ENCODE measurements at places on chromosomes 11 and 22.

DNA sequence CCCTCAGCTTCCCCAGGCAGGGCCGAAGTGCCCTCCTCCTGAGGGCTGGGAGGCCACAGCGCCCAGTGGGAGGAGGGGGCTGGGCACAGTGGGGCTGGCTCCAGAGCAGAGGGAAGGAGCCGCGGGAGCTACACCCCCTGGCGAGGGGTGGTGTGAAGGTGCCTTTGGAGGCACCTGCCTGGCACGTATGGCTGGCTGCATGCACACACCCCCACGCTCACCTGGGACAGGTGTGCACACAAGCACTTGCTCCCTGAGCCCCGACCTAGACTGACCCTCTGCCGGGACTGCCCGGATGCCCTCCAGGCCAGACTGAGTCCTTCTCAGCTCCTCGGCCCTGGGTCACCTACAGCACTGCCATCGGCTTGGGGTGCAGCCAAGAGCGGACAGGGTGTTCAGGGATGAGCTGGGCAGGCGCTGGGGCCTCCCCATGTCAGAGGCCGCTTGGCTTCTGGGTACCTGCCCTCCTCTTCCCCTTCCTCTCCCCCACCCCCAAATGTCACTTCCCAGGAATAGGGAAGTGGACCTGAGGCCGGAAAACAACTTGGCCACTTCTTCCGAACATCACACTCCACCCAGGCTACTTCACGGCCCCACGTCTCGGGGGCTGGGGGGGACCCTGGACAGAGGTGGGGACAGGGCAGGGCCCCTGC lies 7.4 kb upstream of the PIM3 start:
- DNase-seq: no peak

DNA sequence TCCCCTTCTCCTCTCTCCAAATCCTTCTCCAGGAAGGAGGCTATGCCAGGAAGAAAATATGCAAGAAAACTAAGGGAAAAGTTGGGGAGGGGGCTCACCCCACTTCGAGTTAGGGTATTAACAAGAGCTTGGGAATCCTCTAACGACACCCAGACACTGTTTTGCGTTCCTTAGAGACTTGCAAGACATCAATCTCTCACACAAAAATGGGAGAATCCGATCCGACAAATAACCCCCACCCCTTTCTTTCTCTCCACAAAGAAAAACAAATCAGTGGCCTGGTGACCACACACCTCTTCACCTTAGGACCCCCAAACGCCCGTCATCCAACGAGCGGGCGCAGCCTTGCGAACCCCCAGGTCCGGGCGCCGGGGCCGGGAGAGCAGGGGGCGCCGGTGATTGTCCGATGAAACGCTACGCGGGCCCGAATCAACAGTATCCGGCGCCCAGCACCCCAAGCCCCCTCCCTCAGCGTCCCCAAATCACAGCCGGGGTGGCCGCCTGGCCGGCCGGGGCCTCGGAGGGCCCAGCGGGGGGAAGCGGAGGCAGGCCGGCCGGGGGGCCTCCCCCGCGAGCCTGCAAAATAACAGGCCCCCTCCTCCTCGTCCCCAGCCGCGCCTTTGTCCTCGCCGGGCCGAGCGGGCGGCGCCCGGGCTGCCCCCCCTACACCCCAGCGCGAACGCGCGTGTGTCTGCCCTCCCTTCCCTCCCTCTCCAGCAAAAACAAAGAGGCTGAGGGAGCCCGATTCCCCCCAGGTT lies 690 bp downstream of the CSNK1E start:
- DNase-seq: peak; percentile 61

DNA sequence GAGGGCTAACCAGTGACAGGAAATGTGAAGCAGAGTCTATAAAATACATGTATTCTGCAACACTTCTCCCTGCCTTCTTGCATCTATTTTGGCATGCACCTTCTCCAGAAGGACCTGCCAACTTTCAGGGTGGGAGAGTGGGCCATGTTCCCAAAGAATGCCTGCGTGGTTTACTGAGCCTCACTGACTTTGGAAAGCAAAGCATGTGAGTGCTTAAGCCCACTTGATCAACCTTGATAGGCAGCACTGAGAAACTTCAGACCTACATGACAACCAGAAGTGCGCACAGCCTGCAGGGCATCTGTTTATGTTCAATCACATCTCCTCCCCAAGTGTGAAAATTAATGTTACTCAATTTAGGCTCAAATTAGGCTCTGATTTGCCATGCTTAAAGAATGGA lies 69.2 kb downstream of the AMOTL1 start:
- no peak for DNase-seq

DNA sequence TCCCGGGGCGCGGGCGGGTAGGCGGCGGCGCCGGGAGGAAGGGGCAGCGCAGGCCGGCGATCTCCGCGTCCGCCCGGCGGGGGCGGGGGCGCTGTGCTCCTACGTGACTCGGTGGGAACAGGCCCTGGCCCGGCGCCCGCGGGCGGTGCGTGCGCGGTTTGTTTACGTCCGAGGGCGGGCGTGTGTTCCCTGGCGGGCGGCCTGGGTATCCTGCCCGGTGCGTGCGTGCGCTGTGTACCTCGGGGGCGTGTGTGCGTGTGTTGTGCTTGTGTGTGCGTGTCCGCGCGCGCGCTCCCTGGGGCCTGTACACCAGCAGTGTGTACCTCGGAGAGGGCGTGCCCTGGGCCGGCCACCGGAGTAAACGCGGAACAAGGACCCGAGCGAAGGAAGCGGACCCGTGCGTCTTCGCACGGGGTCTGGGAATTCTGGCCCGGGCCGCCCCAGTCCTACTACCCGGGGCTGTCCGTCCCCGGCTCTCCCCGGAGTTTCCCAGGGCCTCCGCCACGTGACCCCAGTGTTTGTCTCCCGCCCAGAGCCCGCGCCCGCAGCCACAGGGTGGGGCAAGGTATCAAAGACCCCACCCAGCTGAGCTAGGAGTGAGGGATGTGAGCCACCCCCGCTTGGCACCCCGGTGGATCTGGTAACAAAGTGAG lies 769 bp downstream of the MAFF start:
- peak; percentile 68 for DNase-seq

- DNase-seq: no peak
These were observed 94.9 kb downstream of the SCN3B start for GRCh38 chr11:123559523-123559955.

DNA sequence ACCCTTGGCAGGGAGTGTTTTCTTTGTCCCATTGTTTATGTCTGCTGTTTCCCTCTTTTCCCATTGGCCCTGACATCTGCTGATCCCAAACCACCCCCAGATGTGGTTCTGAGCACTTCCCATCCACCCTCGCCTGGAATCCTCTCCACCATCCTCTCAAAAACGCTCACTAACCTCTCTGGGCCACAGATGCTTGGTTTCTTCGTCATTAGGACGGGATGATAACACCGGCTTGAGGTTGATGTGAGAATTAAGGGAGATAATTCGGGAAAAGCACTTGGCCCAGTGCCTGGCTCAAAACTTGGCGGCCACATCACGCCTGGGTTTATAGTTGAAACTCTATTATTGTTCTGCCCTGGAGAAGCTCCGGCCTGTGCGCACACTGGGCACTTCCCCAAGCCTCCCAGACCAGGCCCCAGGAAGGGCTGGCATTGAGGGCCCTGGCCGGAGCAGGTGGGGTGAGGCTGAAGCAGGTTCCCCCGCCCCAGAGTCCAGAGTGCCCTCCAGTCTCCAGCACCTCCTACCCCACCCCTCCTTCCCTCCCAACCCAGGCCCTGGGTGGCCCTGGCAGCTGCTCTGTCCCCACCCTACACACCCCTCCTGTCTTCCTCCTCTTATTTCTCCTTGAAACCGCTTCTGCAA lies 63.7 kb downstream of the CYTH4 start:
- no peak for DNase-seq

DNA sequence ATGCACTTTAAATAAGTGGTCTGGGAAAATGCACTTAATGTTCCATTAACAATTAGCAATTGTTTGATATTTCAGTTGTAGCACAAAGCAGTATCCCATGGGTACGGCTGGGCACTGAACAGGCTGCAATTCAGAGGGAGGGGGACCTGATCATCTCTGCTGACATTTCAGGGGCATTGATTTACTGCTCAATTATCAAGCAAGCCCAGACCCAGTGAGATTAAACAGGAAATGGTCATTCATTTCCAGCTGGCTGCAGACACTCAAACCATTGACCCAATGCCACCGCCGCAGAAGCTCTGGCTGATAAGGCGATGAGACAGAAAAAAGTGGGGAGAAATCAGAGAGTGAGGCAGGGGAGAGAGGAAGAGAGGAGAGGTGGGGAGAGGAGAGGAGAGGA lies 1.2 kb downstream of the GPR83 start:
- no peak for DNase-seq

DNA sequence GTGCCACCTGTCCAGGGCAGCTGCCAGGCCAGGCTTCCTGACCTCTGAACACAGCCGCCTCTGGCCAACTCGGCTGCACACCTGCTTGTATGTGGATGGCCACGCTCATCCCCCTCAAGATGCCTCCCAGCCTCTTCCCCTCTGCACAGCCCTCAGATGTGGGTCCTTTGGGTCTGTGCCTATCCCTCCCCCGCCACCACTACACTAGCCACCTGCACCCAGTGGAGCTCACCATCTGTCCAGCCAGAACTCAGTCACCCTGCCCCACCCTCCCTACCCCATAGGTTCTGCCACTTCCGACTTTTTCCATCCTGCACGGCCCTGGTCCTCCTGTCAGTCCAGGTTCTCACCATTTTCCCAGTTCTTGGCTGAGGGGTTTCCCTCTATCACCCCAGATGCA lies 44.6 kb downstream of the PHF21B start:
- DNase-seq: no peak

DNA sequence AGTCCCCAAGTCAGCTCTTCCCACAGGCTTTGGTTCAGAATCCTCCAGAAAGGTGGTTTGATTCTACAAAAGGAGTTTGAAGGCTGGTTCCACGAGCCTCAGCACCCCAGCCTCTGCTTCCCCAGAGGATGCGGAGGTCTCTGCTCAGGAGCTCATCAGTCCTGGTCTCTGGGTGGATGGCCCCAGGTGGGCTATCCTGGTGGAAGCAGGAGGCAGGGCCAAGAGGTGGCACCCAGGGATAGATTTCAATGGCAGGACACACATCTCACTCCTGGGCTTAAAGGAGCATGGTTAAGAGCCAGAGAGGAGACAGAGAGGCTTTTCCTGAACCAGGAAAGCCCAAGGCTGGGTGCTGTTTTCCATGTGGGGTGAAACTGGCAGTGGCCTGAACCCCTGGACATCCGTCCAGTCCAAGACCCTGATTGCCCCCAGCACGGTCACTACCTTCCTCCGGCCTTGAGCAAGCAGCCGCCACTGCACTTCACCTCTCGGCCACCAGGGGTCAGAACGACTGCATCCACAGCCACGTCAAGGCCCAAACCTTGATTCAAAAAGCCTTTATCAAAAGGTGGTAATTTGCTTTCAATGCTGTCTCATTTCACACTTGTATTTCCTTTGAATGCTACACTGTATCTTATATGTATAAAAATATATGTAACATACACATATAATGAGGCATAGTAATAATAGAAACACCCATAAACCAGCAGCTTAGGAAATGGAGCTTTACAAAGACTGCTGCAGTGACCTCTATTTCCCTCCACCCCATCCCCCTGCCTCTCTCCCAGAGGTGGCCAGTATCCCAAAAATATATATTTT lies 19.3 kb upstream of the FXYD2 start:
- DNase-seq: peak; percentile 90

- DNase-seq: no peak
These were observed 1.5 kb downstream of the LSP1 start for GRCh38 chr11:1854132-1854948.

DNA sequence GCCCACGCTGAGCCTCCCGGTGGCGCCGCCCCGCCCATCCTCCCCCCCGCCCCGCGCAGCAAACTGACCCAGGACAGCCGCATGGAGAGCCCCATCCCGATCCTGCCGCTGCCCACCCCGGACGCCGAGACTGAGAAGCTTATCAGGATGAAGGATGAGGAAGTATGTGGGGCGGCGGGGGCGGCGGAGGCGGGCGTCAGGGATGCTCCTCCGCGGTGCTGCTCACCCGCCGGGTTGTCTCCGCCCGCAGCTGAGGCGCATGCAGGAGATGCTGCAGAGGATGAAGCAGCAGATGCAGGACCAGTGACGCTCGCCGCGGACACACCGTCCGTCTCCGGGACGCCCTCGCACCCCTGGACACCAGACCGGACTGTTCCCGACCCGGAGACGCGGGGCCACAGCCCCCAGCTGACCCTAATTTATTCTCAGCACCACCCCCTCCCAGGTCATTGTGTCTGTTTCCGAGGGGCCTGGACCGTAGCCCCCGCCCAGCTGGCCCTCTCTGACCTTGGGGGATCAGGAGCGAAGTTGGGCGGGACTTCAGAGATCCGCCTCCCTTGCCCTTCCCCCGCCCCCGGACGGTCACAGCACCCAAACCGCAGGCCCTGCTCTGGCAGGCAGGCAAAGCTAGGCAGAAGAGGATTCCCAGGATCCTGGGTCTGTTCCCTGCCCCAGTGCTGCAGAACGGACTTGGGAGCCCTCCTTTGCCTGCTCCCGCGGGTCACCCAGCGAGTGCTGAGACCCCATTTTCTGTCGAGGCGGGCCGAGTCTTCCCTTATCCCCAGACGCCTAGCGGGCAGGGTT lies 959 bp upstream of the GP1BB start:
- DNase-seq: peak; percentile 42

GRCh38 chr11:4748438-4748837 lies 21.3 kb downstream of the OR51F1 start:
- DNase-seq: no peak

- DNase-seq: no peak
These were observed 42.6 kb downstream of the NEU3 start for GRCh38 chr11:75031224-75031753.

GRCh38 chr22:33418484-33418883 lies 360.3 kb upstream of the SYN3 start:
- DNase-seq: peak; percentile 6

Data from nephron progenitor cell (in vitro differentiated cells).